ENCODE measurements at places on chromosomes 6 and 20.
A peak's percentile ranks its signal among the peaks of the same experiment; 100 is the strongest.

- DNase-seq, result peak; percentile 42
Measured at GRCh38 chr6:11366183-11366933, 133.9 kb upstream of the NEDD9 start.

GRCh38 chr6:21942897-21943296 lies 349.3 kb downstream of the SOX4 start:
- no peak for DNase-seq

GRCh38 chr6:167034056-167034455 lies 34.9 kb downstream of the CEP43 start:
- DNase-seq, result no peak

- DNase-seq, result no peak
Measured at GRCh38 chr6:125246566-125246965, 55.2 kb downstream of the HDDC2 start.

GRCh38 chr6:44353336-44353735 lies 10.9 kb downstream of the SPATS1 start:
- no peak for DNase-seq

- no peak for DNase-seq
Measured at GRCh38 chr6:168616816-168617765, 176.1 kb downstream of the SMOC2 start.

DNA sequence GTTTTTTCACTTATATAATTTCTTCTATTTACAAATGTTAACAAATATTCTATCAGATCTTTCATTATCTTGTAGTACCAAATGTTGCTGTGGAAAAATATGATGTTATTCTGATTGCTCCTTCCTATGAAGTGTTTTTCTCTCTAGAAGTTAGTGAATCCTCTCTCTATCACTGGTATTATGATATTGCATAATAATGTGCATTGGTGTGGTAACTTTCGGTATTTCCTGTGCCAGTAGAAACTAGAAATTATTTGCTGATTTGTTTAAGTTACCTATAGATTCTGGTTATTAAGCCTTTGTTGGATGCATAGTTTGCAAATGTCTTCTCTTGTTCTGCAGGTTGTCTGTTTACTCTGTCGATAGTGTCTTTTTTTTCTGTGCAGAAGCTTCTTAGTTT lies 342.5 kb downstream of the CENPW start:
- DNase-seq, result no peak

DNA sequence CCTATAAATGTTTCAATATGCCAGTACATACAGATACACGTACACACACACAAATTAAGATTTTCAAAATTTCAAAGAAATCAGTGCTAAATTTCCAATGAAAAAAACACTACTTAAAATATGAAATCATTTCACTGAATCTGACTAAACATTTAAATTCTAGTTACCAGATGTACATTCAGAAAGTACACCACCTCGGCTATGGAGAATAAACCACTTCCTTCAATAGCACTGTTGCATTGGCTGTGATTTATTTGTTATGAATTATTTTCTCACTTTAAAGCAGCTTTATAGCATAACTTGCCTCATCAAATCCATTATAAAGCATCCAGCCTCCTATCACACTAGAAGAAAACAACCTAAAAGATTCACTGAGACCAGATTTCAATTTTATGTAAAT lies 36.6 kb downstream of the HBS1L start:
- DNase-seq, result no peak

DNA sequence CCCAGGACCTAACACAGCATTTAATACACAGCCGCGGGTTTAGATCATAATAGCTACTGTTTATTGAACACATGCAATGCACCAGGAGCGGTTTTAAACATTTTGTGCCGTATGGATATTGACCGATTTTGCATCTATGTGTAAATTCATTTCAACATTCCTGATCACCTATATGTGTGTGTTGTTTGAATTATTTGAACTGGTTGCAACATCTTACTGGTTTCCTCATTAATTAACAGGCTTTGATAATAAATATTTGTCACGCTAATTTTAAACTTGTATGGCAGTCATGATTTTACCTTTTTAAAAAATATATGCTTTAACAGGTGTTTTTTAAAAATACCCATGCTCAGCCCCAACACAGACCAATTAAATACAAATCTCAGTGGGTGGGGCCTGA lies 35.8 kb downstream of the CPNE5 start:
- no peak for DNase-seq

DNA sequence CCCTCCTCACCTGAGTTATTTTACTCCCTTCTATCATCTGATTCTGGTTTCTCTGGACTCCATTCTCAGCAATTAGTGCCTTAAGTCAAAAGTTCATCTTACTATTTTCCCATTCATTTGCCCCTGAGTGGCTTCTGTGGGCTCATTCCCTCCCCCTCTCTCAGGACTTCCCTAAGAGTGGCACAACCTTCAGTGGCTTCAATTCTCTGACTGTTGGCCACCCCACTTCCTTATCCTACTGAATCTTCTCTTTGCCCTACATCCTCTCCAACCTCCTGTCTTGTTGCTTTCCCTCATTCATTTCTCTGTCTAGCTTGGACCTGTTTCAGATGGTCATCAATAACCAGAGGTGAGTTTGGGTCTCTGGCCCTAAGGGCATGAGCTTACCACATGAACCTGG lies 61.1 kb upstream of the GLP1R start:
- DNase-seq, result no peak

GRCh38 chr6:122747573-122747972 lies 31.9 kb upstream of the FABP7 start:
- DNase-seq, result no peak

DNA sequence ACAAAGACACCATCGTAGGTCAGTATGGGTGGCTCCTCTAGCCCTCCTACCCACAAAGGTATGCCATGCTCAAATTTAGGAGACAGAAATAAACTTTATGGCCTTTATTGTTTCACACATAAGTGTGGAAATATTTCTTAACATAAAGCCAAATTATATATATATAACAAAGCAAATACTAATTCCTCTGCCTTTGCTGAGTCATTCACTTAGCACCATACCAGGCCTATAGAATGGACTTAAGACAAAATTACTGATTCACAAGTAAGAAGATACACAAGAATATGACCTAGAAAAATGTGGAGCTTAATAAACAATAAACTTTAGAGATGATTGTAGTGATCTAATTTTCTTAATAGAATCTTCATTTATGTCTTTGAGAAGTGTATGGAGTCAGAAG lies 5.2 kb downstream of the FRK start:
- no peak for DNase-seq

DNA sequence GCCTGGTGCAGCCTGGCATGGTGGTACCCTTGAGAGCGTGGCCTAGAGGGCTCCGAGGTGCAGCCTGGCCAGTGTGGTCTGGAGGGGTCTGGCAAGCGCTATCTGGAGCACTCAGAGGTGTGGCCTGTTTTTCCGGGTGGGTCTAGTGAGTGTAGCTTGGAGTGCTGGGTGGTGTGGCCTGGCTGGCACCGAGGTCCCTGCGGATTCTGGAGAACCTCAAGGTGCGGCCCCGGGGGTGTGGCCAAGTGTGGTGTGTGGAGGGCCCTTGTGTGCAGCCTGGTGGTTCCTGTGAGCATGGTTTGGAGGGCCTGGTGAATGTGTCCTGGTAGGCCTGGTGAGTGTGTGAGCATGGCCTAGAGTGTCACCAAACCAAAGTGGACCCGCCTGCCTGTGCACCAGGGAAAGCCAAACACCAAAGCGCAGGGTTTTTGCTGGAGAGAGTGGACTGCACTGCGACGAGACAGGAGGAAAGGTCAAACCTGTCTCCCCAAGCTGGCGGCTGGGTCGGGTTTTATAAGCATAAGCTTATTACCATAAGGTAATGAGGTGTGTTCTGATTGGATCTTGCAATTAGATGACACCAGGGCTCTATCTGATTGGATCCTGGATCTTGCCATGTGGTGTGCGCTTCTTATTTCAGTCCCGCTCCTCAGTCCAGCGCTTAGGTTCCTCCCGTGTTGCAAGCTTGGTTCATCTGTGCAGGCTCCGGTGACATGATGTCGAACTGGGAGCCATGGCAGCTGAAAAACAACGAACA lies 35.7 kb downstream of the IGF2R start:
- DNase-seq, result no peak

GRCh38 chr6:123715006-123715863 lies 78.5 kb upstream of the TRDN start:
- DNase-seq, result no peak

GRCh38 chr20:10508468-10509251 lies 73.6 kb downstream of the SLX4IP start:
- DNase-seq, result no peak

DNA sequence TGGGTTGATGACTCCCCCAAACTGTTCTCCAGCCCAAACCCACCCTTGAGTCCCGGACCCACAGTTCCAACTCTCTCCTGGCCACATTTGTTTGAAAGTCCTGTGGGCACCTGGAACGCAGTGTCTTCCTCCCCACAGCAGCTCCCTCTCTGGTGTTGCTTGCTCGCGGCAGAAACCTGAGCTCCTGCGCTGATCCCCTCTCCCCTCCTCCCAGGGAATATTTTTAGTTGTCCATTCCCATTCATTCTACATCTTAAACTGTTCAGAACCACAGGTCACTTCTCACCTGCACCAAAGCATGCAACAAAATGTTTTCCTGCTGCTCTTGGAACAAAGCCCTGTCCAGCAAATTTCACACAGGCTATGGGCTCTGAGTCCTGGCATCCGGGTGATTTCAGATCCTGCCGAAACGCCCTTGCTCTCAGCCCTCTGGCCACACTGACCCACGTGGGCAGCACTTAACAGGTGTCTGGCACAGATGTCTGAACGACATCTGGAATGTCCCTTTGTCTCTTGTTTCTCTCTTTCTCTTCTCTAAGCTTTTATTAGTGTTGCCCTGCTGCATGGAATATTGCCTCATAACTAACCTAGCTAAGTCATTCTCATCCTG lies 27.0 kb upstream of the PMEPA1 start:
- DNase-seq, result no peak

DNA sequence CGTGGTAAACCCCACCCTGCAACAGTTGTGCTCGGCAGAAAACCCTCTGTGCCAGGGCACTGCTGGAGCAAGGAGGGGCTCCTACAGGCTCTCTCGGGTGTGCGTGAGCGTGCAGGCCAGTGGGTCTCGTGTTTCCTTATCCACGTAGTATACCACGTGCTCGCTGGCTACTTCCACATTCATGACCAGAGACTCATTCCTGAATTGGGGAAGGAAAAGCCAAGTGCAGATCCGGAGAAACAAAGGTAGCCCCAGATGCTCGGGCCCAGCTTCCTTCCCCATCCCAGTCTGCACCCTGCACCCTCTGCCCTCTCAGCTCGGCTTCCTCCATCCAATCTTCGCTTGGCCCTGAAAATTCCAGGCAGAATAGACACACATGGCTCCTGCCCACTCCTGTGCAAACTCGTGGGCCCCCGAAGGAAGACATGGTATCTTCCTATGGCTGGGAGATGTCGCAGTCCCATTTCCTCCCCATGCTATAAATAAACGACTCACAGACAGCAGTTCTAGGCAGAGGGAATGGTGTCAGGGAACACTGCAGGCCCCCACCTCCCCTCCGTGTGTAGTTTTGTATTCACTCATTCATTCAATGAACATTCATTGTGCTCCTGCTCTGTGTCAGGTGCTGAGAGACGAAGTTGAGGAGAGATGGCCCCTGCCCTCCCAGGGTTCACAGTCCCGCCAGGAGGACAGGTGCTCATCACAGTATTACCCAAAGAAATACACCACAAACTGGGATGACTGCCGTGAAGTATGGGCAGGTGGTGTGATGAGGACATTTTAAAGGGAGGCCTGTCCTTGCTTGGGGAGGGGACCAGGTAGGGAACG lies 29.6 kb downstream of the NPEPL1 start:
- DNase-seq, result no peak

DNA sequence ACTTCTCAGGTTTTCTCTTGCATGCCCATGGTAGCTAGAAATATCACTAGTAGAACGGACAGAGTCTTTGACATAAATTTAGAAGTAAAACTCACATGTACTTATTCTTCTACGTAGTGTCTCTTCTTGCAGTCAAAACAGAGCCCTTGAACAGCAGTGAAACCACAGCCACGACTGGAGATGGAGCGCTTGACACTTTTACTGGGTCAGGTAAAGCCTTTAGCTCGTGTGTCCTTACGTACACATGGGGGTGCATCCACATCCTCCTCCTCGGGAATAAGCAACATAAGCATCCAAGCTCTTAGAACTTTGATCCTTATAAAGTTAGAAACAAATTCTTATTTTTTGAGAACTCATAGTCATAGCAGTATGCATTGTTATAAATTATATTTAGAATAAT lies 215.3 kb downstream of the EYA4 start:
- no peak for DNase-seq
